IMR-90 (cell line): ENCODE measurements at places on chromosomes 4 and X. TPM values are rescaled to one million over a fixed set of nuclear protein-coding genes. Genes with fewer than 3 reads are reported as not detected.
A peak's percentile ranks its signal among the peaks of the same experiment; 100 is the strongest.

DNA sequence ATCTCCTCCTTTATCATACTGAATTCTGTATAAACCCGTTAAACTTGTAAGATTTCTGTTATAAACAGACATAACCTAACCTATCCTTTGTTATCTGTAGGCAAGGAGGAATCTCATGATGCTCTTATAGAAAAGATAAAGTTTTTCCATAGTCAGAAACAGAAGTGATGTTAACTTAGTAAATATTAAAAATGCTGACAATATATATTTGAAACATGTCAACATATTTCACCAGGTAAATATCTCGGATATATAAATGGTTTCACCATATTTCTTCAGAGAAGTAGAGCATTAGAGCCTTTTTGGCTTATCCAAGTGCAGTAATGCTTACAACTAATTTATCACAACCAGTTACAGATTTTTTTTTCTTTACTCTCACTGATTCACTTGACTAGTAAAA, 625.9 kb downstream of the PDHA2 start:
- H3K4me1 ChIP-seq: no peaks in the 10 kb centered on the region
- H3K36me3 ChIP-seq: no peaks in the 10 kb centered on the region
- no peak overlapping the region for H3K27ac ChIP-seq
- H3K4me3 ChIP-seq: no peak overlapping the region
- no peak for DNase-seq

- no peaks in the 10 kb centered on the region for H3K4me1 ChIP-seq
- peaks cover 6% of the 10 kb centered on the region for H3K27me3 ChIP-seq
- H3K36me3 ChIP-seq: no peaks in the 10 kb centered on the region
- H3K27ac ChIP-seq: no peak overlapping the region
- no peak overlapping the region for H3K4me3 ChIP-seq
These were observed 28.7 kb upstream of the HPGDS start for GRCh38 chr4:94371290-94371689.

DNA sequence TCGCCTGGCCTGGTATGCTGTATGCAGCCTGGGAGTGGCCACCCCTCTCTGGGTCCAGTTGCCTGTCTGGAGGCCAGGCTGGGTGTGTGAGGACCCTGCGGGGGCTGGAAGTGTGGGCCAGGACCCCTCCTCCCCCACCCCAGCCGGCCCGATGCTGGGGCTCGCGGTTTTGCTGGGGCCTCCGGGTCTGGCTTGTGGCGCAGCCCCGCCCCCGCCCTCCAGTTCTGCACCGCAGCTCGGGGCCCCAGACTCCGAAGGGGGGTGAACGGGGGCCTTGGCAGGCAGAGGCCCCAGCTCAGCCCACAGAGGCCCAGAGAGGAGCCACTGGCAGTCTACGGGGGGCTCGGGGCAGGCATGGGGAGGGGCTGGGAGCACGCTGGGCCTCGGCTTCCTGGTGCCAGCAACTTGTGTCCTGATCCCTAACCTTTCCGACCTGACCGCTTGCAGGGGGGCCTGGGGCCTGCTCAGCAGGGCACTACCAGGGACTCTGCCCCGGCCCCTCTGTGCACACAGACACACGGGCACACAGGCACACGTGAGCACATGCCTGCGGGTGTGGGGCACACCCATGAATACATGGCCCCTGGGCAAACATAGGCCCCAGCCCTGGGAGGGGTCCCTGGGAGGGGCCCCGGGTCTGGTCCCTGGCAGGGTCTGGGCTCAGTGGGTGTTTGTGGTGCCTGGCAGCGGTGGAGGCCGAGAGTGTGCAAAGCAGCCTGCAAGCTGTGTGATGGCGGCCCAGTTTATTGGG, 21.4 kb upstream of the FGFR3 start:
- no peak overlapping the region for H3K4me3 ChIP-seq
- no peak overlapping the region for H3K27ac ChIP-seq

The SOX3 gene
- total RNA-seq: not detected in 2 replicates

- H3K27me3 ChIP-seq: no peaks in the 10 kb centered on the region; the same call in 1 of the 2 replicates
- no peaks in the 10 kb centered on the region for H3K36me3 ChIP-seq
- peak; percentile 37 for DNase-seq
- no peak overlapping the region for H3K4me3 ChIP-seq
- no peak overlapping the region for H3K27ac ChIP-seq
- no peaks in the 10 kb centered on the region for H3K4me1 ChIP-seq
These were observed 672.2 kb upstream of the AMOT start for GRCh38 chrX:113512700-113513395.

GRCh38 chr4:6437826-6438238, 34.6 kb downstream of the PPP2R2C start:
- H3K4me3 ChIP-seq: no peak overlapping the region
- peaks cover 1% of the 10 kb centered on the region; the same call in 1 of the 2 replicates for H3K27me3 ChIP-seq
- no peak overlapping the region for H3K27ac ChIP-seq
- H3K36me3 ChIP-seq: no peaks in the 10 kb centered on the region

The GPRASP1 gene
- 1.3 and 1.7 TPM in 2 replicates for total RNA-seq

The ADGRL3 gene
- 2.2 and 2.5 TPM in 2 replicates for total RNA-seq

DNA sequence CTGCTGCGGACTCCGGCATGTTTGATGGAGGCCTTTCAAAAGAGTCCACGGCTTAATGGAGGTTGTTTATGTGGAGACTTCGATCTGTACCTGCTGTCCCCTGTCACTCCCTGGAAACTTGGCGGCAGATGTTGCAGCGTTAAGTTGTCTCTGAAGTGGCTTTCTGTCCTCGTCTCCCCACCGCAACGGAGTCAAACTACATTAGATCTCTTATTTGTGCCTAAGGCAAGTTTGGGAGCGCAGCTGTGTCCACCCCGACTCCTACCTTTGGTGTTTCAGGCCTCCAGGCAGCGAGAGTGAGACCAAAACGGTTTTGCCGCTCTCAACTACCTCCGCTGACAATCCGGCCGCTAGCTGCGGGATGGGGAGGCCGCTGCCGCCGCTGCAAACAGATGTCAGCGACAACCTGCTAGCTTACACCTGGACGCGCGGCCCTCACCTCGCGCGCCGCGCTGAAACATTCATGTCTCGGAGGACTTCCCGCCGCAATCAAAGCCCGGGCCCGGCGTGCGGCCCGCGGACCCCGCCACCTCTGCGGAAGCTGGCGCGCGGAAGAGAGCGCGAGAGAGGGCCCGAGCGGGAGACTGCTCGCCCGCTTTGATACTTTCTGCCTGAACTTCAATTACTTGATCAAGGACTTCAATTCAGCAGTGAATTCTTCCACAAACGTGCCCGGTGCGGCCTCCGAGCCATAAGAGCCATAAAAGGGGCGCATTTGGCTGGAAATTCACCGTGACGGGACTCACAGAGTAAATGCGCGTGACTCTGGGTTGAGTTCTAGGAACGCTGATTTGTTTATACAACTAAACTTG, 108.4 kb downstream of the ANTXR2 start:
- H3K27ac ChIP-seq: no peak overlapping the region
- H3K36me3 ChIP-seq: peaks cover 11% of the 10 kb centered on the region
- H3K4me3 ChIP-seq: no peak overlapping the region

DNA sequence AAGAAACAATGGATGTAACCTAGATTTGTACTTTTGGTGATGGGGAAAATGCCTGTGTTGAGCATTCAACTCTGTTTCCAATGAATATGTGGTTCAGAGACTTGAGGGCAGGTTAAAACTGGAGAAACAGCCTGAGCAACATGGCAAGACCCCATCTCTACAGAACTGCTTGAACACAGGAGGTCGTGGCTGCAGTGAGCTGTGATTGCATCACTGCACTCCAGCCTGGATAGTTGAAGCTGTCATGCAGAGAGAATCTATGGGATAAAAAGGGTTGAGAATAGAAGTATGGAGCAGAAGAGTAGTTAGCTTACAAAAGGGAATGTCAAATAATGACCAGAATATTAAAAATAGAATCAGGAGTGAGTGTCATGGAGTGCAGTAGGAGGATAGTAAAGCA, 134.8 kb upstream of the PDE5A start:
- no peak overlapping the region for H3K4me3 ChIP-seq
- no peaks in the 10 kb centered on the region for H3K4me1 ChIP-seq
- H3K27ac ChIP-seq: no peak overlapping the region
- peak; percentile 24 for DNase-seq

The C4orf46 gene
- 10.0 and 14.2 TPM in 2 replicates for total RNA-seq

The TLL1 gene
- not detected in 2 replicates for total RNA-seq

GRCh38 chr4:54539500-54540029, 118.2 kb upstream of the KIT start:
- DNase-seq: peak; percentile 46
- no peak overlapping the region for H3K27ac ChIP-seq
- no peaks in the 10 kb centered on the region for H3K27me3 ChIP-seq

DNA sequence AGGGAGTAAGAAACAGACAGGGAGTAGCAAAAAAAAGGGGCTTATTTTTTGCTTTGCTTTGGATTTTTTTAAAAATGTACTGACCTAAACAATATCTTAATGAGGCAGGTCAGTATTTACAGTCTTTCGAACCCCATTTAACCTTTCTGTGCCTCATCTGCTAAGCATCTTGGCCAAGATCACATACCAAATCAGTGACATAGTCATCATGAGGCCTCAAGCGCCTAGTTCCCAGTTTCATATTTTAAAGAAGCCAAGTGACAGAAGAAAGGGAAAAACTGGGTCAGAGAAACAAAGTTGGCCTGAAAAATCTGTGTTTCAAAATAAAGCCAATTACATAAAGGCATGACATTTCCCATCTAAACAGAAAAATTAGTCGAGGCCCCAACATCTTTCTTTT, 94.6 kb upstream of the WDR44 start:
- H3K27ac ChIP-seq: no peak overlapping the region
- H3K36me3 ChIP-seq: no peaks in the 10 kb centered on the region
- peaks cover 1% of the 10 kb centered on the region; the same call in 1 of the 2 replicates for H3K4me1 ChIP-seq
- H3K4me3 ChIP-seq: no peak overlapping the region

- H3K4me3 ChIP-seq: no peak overlapping the region
- no peak overlapping the region for H3K27ac ChIP-seq
- H3K36me3 ChIP-seq: peaks cover 6% of the 10 kb centered on the region
- no peaks in the 10 kb centered on the region for H3K27me3 ChIP-seq
- H3K4me1 ChIP-seq: no peaks in the 10 kb centered on the region
These were observed 90.3 kb downstream of the ANTXR2 start for GRCh38 chr4:79982601-79983322.

DNA sequence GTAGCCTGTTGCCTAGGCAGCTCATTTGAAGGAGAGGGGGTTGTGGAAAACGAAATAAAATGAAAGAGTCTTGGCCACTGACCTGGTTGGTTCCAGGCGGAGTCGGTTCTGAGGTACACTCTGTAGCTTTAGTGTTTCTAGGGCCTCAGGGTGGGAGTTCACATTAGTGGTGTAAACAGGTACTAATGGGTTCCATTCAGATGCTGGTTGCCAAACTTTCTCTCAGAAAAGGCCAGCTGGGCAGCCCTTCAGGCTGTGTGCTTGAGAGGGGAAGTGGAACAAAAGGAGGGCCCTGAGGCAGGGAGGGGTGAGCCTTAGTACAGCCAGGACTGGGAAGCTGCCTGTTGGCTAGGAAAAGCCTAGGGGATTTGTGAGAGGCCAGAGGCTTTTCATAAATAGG, 24.8 kb downstream of the NHSL2 start:
- H3K4me1 ChIP-seq: no peaks in the 10 kb centered on the region
- H3K36me3 ChIP-seq: no peaks in the 10 kb centered on the region
- H3K4me3 ChIP-seq: no peak overlapping the region
- H3K27ac ChIP-seq: no peak overlapping the region
- peaks cover 45% of the 10 kb centered on the region for H3K27me3 ChIP-seq
- no peak for DNase-seq

- H3K4me1 ChIP-seq: peaks cover 4% of the 10 kb centered on the region; the same call in 1 of the 2 replicates
- no peaks in the 10 kb centered on the region; the same call in 1 of the 2 replicates for H3K27me3 ChIP-seq
- H3K4me3 ChIP-seq: no peak overlapping the region
- H3K27ac ChIP-seq: no peak overlapping the region
- no peak for DNase-seq
These were observed 38.3 kb downstream of the LHFPL1 start for GRCh38 chrX:112641449-112641848.

The NEIL3 gene
- 7.9 and 10.3 TPM in 2 replicates for total RNA-seq

- H3K27me3 ChIP-seq: no peaks in the 10 kb centered on the region
- H3K4me1 ChIP-seq: no peaks in the 10 kb centered on the region
- no peaks in the 10 kb centered on the region for H3K36me3 ChIP-seq
- H3K4me3 ChIP-seq: no peak overlapping the region
- H3K27ac ChIP-seq: no peak overlapping the region
- no peak for DNase-seq
These were observed 49.8 kb downstream of the GYPA start for GRCh38 chr4:144090744-144091143.

GRCh38 chrX:153386097-153386496, 15.1 kb downstream of the PNMA6E start:
- no peak overlapping the region for H3K27ac ChIP-seq
- H3K4me1 ChIP-seq: peaks cover 2% of the 10 kb centered on the region; the same call in 1 of the 2 replicates
- no peaks in the 10 kb centered on the region for H3K36me3 ChIP-seq
- peaks cover 6% of the 10 kb centered on the region for H3K27me3 ChIP-seq
- H3K4me3 ChIP-seq: no peak overlapping the region

GRCh38 chrX:1378306-1378759, 13.6 kb downstream of the SLC25A6 start:
- DNase-seq: no peak
- H3K27ac ChIP-seq: no peak overlapping the region
- H3K36me3 ChIP-seq: 0 out of 2 replicates have a peak, but pooled peaks cover under 1% of the 10 kb centered on the region

- no peak overlapping the region for H3K4me3 ChIP-seq
- peak; percentile 77 for DNase-seq
- no peaks in the 10 kb centered on the region for H3K27me3 ChIP-seq
- no peaks in the 10 kb centered on the region for H3K4me1 ChIP-seq
- no peaks in the 10 kb centered on the region for H3K36me3 ChIP-seq
- H3K27ac ChIP-seq: no peak overlapping the region; the same call in 1 of the 2 replicates
These were observed 137.8 kb upstream of the HS3ST1 start for GRCh38 chr4:11566444-11567022.

DNA sequence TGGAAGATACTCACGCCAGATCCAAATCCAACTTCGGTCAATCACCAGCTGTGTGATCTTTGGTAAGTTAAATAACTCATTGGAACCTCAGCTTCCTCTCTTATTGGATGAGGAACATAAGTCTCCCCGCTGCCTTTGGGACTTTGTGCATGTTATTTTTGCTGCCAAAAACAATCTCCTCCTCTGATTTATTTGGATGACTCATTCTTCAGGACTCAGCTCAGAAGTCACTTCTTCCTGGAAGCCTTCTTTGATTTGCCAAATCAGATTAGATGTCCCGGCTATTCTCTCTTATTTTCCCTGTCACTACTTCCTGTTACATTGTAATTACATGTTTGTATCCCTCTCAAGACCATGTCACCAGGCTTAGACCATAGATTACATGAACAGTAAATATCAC, 138.0 kb upstream of the BOD1L1 start:
- peak; percentile 6 for DNase-seq
- H3K36me3 ChIP-seq: no peaks in the 10 kb centered on the region
- no peak overlapping the region for H3K4me3 ChIP-seq
- H3K27ac ChIP-seq: no peak overlapping the region
- H3K27me3 ChIP-seq: no peaks in the 10 kb centered on the region
